ENCODE measurements at places on chromosomes 2 and 18. TPM values are rescaled to one million over a fixed set of nuclear protein-coding genes. Genes with fewer than 3 reads are reported as not detected.

DNA sequence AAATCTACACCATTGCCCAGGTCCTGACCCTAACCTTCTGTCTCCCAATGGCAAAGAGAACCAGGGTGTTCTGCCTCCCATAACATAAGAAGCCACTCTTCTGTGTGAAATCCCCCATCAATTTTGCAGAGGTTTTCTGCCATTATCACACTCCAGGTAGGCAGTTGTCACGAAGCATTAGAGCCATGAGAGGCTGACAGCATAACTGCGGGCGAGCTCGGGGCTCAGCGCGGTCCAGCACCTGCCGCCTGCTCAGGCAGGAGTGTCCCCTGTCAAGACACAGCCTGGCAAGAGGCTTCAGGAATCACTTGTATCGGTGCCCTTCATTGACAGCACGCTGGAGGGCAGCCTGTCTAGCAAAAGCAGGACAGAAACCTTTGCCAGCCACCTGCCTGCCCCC is 251.2 kb downstream of the SATB2 start:
- no peak for DNase-seq

DNA sequence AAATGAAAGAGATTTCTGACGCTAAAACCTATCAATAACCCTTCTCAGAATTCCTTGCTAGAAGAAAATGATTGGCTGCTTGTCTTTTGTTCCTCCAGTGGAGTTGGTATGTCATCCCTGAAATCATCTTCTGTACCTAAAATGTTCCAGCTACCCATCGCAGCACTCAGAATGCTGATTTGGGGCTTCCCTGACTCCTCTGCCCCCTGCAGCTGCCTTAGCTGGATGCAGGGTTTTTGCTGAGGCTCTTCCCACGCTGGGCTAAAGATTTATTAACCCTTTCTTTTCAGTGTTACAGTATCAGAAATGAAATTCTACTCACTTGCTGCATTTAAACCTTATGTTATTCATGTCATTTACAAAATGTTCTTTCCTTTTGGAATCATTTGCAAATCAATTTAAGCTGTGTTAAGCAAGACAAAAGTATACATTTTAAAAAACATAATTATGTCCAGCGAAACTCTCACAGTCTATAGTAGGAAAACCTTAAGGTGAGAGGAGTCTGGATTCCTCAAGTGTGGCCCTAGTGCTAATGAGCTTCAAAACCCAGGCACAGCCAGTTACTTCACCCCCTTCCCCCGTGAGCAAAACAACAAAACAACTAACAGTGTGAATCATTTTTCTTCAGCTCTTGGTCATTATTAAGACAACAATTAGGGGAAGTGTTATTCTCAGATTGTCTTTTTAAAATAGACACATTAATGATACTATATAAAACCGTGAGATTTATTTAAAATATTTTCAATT is 32.8 kb downstream of the PKP4 start:
- no peak for DNase-seq

RAB6C gene
- under 0.01 TPM for total RNA-seq

XDH gene
- total RNA-seq: 0.54 TPM

MARCO gene
- total RNA-seq: under 0.01 TPM
